ENCODE measurements at places on chromosomes 13 and 19.

DNA sequence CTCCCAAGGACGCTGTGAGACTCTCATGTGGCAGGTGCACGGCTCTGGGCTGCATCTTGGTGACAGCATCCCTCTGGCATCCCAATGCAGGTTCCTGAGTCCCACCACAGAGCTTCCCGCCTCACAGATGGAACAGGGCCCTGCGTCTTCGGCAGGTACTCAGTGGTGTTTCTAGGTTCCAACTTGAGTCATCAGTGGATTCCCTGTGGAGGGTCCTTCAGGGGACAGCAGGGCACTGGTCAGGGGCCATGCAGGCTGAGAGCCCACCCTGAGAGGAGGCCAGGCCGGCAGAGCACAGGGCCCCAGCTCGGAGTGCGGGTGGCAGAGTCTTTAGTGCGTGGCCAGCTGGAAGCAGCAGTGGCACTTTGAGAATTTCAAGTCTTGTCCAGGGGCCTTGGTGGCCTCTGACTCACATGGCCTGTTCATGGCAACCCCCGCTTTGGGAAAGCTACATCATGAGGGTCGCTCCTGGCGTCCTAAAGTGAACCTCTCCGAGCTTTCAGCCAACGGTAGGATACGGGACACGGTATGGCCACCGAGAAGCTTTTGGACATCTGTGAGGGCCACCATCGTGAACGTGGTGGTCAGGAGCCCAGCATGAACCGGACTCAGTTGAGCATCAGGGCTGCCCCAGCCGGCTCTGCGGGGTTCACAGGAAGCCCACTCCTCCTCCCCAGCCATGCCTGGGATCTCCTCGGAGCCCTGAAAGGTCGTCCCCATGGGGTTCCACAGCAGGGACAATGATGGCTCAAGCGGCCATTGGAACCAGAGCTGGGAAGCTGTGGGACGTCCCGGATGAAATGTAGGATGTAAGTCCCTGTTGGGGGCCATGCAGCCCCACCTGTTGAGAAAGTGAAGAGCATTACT lies 72.0 kb upstream of the MCF2L start:
- DNase-seq, result no peak

GRCh38 chr13:62702502-62702901 lies 1286.9 kb upstream of the PCDH20 start:
- no peak for DNase-seq

DNA sequence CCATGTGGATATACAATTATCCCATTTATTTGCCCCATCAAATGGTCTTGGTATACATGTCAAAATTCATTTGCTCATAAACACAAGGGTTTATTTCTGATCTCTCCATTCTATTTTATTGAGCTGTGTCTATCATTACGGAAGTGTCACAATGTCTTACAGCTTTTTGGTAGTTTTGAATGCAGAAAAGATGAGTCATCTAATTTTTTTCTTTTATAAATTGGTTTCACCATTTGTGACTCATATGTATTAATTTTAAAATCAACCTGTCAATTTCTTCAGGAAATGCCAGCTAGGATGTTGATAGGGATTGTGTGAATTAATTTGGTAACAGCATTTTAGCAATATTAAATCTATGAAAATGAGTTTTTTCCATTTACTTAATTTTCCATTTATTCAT lies 2549.4 kb downstream of the PCDH9 start:
- DNase-seq, result no peak

- no peak for DNase-seq
Observed at GRCh38 chr13:24280720-24281119, 28.7 kb upstream of the C1QTNF9 start.

DNA sequence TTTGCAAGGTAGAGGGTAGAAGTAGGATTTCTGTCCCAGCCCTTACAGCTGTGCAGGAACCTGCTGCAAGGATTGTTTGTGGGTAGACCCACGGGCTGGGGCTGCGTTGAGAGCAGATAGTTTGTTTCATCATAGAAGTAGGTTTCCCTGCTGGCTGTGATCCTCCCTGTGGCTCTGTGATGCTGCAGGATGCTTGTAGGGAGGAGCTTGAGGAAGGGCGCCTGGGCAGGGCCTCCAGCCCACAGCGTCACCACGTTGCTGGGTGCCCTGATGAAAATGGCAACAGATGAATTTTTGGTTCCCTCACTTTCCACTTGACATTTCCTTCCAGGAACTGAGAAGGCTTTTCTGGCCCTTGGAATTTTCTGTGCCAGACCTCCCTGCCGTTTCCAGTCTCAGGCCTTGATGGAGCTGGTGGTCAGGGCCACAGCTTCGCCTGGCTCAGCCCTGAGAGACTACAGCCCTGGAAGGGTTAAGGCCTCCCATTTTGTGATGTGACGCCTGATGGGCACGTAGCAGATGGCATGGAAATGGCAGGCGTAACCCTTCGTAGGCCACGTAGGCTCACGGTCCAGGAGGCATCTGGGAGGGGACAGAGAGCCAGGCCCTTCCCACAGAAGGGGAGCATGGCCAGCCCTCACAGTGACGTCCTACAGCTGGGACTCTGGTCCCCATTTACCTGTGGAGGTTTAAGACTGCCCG lies 42.2 kb downstream of the GATAD2A start:
- no peak for DNase-seq

DNA sequence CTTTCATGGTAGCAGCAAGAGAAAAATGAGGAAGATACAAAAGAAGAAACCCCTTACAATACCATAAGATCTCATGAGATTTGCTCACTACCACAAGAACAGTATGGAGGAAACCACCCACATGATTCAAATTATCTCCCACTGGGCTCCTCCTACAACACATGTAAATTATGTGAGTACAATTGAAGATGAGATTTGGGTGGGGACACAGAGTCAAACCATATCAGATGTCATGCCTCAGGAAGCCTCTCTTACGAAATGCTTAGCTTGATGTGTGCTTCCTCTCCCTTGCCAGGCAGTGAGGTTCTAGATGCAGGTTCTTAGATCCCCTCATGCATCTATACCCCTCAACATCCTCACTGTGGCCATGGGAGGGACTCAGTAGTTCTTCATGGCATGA lies 63.2 kb upstream of the RGCC start:
- DNase-seq, result no peak

Data from activated CD8-positive, alpha-beta memory T cell treated with anti-CD3 and anti-CD28 coated beads for 4 hours (primary cell).